ENCODE measurements at places on chromosomes 11 and 22. TPM values are rescaled to one million over a fixed set of nuclear protein-coding genes. Genes with fewer than 3 reads are reported as not detected.

Gene GPHA2
- not detected for total RNA-seq

Gene OR10A2
- 1.9 TPM for total RNA-seq

Gene BDNF
- total RNA-seq = 15.4 TPM

Gene H19
- total RNA-seq = 30,713 TPM

Gene RBM4
- 64.3 TPM for total RNA-seq

Gene OR4P4
- 3.6 TPM for total RNA-seq

Gene ART1
- total RNA-seq = not detected

Gene TMEM258
- 54.7 TPM for total RNA-seq

Gene ZNRF3
- 7.7 TPM for total RNA-seq

Gene OR52E6
- not detected for total RNA-seq

Gene RASD2
- not detected for total RNA-seq

Gene NPAS4
- total RNA-seq = 2.4 TPM
